Fibroblast of the aortic adventitia (primary cell): ENCODE measurements at places on chromosomes 6 and 20.

DNA sequence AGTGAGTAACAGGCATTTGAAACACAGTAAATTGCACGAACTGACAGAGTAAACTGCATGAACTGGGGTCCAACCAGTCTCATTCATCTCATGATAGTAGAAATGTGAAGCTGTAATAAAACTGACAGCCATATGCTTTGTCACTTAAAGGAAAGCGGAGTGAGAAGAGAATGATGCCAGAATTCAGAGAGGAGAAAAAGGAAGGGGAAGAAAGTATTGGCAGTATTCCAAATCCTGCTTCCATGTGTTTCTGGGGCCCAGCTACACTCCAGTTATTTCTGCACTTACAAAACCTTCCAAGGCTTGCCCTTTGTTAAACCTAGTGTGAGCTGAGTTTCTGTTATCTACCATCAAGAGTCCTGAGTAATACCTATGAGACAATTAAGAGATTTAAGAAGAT, 17.2 kb downstream of the SNX14 start:
- no peak for DNase-seq

DNA sequence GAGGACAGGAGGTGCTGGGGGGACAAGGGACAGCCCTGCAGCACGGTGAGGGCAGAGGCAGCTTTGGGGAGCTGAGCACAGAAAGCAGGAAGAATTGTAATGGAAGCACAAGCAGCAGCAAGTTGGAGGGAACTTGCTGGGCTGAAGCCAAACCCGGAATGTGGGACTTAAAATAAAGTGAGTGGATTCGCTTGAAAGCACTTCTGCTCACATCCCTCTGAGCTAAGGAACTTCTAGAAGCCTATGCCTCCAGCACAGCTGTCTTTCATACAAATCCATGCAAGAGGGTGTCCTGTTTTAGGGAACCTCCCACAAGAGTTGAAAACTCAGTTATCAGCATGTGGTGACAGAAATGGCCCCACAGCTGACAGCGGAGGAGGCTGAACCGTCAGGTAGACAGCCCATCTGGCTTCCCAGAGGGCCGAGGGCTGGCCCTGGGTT, 71.4 kb upstream of the MLN start:
- DNase-seq: no peak

DNA sequence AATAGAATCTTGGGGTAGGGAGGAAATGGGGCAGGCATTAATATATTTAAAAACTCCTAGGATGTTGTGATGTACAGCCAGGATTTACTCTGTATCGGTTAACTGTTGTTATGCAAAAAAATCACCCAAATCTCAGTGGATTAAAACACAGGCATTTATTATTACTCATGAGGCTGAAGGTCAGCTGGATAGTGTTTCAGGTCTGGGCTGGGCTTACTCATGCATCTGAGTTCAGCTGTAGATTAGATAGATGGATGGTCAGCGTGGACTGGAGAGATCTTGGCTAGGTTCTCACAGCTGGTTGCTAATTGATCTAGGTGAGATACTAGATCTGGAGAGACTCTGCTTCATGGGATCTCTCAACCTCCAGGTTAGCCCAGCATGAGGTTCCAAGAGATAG, 131.4 kb downstream of the BTBD3 start:
- peak; percentile 70 for DNase-seq

- DNase-seq: no peak
Observed at GRCh38 chr20:63501818-63502670, 3.2 kb upstream of the EEF1A2 start.

DNA sequence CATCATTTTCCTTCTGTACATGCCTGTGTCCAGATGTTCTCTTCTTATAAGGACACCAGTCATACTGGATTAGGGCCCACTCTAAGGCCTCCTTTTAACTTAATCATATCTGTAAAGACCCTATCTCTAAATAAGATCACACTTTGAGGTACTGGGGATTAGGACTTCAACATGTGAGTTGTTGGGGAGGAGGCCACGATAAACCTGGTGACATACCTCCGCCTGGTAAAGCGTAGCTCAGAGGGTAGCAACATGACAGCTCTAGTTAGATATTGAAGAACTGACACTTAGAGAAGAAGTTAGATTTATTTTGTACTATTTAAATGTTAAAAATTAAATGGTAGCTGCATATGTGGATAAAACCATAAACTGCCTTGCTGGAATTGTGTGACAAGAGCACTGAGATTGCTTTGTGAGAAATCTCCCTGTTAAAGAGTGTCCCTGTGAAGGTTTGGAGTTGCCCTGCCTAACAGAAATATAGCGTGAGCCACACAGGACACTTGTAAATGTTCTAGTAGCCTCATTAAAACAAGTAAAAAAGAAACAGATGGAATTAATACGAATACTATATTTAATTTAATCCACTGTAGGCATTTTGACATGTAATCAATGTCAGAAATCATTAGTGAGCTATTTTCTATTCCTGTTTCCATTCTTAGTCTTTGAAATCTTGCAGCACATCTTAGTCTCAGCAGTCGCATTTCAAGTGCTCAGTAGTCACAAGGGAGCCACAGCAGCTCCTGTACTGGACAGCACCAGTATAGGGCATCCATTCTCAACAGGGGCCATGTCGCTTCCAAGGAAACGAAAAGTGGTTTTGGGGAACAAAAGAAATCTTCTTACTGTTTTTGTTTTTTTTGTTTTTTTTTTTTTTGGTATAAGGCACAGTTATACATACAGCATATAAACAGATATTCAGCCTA, 13.4 kb downstream of the PLCB1 start:
- DNase-seq: no peak

DNA sequence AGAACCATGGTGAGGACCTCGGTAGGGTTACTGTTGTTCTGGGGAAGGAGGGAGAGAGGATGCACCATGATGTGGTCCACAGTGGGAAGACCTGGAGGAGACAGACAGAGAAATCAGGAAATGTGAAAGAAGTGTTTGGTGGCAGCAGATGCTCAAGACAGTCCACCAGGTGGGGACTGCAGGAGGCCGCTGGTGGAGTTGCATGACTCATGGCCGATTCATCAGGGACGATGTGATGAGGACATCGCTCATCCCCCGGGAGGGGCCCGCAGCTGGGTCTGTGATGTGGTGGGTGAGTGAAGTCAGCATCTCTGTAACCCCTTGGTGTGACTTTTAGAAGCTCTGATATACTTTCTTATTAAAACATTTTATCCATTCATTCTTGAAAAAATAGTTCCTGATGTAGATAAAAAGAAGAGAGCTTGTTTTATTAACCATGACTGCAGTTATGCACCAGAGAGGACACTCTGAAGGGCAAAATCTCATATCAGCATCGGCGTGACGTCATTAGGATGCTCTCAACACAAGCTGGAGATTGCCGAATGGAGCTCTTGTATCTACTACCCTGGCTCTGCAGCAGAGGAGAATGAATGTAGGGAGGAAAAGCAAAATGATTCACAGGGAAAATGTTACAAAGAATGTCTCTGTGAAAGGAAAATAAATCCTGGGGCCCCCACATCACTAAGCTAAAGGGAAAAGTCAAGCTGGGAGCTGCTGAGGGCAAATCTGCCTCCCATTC, 71.2 kb downstream of the RAMACL start:
- DNase-seq: peak; percentile 69

- no peak for DNase-seq
Observed at GRCh38 chr20:15515691-15516090, 1057.6 kb downstream of the KIF16B start.
